ENCODE measurements at places on chromosomes 12 and 14.

GRCh38 chr14:24843494-24843893 is 206.5 kb downstream of the STXBP6 start:
- no peak for DNase-seq

DNA sequence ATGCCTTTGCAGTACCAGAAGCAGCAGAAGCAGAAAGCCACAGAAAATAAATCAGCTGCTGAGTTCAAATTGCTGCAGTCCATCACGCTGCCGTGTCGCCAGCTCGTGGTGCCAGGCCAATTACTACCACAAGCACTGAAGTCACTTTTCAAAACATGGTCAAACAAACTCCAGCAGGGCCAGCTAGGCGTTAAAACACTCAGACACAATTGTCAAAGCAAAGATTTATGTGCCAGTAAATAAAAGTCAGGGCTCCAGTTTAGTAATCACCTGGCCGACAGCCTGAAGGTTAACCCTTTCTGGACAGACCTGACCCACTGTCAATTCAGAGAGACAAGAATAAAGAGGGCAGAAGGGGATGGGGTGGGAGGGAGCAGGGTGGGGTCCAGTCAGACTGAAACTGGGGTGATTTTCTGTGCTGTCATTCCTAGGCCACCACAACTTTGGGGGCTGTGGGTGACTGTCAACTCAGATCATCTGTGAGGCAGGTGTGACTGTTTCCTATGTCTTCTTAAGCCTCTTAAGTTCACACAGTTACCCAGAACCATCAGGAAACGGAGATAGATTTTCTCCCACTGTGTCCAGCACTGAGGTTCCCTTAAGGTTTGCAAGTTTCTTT is 109.8 kb upstream of the FUT8 start:
- DNase-seq = no peak

DNA sequence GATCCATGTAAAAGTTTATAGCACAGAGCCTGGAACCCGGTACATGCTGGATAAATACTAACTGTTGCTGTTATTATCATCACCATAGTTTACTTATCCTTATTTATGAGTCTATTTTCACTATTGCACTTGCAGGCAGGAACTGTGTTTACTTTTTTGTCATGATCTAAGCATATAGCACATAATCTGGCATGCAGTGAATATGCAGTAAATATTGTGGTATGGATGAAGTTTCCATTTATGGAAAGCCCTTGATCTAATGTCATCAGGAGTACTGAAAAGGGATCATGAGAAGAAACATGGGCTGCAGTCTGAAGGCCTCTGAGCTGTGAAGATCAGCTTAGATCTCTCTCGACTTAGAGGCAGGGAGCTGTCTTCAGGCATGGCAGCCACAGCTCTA is 91.6 kb downstream of the KCNK13 start:
- no peak for DNase-seq

DNA sequence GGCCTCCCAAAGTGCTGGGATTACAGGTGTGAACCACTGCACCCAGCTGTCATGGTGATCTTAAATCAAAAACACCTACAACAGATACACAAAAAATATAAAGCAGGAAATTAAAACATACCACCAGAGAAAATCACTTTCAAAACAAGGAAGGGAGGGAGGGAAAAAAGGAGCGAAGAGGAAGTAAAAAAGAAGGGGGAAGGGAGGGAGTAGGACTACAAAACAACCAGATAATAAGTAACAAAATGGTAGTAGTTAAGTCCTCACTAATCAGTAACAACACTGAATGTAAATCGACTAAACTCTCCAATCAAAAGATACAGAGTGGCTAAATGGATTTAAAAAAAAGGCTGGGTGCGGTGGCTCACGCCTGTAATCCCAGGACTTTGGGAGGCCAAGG is 89.0 kb downstream of the SH2B3 start:
- no peak for DNase-seq

DNA sequence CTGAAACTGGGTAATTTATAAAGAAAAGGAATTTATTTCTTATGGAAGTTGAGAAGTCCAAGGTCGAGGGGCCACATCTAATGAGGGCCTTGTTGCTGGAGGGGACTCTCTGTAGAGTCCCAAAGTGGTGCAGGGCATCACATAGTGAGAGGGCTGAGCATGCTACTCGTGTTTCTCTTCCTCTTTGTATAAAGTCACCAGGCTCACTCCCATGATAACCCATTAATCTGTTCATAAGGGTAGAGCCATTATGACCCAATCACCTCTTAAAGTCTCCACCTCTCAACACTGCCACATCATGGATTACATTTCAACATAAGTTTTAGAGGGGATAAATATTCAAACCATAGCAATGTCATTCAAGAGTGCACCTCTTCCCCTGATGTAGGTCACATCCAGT is 79.1 kb upstream of the ATP2B1 start:
- no peak for DNase-seq

DNA sequence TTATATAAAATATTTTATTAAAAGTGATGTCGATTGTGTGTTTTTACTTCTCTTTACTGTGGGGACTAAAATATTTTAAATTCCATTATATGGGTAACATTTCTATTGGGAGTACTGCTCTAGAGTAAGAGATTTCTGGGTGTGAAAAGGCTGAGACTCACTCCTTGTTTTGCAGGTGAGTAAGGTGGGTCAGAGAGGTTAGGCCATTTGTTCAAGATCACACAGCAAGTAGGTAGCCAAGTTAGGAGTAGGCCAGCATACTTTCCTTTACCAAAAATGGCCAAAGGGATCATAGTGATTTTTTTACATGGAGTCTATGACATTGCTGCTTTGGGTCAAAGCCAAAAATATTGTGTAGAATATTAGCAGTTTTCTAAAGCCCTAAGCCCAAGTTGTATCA is 138.0 kb downstream of the ETV6 start:
- no peak for DNase-seq

GRCh38 chr12:83850531-83850930 is 1062.1 kb downstream of the SLC6A15 start:
- no peak for DNase-seq

- no peak for DNase-seq
Observed at GRCh38 chr14:75282170-75282554, 3.5 kb downstream of the FOS start.

DNA sequence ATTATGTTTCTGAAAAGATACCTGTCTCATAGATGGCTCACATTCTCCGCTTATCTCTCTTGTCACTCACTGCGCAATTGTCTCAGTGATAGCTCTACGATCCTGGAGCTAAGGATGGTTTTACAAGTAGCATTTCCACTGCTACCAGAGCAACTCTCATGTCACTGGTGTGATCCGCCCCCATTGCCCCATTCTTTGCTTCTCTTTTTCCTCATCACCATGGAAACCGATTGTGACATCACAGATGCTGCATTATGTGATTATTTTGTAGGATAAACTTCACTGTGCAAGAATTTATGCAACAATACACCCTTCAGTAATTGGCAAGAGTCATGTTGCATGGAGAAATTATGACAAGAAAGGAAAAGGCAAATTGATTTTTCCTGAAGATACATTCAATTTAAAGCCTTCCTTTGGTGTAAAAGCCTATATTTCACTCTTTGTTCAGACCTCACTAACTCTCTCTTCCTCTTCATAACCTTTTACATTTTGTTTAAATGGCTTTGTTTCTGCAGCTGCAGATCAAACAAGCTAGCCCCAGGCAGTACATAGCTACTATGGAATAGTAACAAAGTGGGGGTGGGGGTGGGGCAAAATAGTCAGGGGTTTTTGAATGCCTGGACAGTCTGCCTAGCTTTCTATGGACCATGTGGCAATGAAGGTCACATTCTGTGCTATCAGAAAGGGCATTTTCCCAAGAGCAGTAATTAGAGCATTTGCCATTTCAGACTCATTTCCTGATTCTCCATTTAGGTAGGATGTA is 539.8 kb downstream of the NRXN3 start:
- DNase-seq = no peak

DNA sequence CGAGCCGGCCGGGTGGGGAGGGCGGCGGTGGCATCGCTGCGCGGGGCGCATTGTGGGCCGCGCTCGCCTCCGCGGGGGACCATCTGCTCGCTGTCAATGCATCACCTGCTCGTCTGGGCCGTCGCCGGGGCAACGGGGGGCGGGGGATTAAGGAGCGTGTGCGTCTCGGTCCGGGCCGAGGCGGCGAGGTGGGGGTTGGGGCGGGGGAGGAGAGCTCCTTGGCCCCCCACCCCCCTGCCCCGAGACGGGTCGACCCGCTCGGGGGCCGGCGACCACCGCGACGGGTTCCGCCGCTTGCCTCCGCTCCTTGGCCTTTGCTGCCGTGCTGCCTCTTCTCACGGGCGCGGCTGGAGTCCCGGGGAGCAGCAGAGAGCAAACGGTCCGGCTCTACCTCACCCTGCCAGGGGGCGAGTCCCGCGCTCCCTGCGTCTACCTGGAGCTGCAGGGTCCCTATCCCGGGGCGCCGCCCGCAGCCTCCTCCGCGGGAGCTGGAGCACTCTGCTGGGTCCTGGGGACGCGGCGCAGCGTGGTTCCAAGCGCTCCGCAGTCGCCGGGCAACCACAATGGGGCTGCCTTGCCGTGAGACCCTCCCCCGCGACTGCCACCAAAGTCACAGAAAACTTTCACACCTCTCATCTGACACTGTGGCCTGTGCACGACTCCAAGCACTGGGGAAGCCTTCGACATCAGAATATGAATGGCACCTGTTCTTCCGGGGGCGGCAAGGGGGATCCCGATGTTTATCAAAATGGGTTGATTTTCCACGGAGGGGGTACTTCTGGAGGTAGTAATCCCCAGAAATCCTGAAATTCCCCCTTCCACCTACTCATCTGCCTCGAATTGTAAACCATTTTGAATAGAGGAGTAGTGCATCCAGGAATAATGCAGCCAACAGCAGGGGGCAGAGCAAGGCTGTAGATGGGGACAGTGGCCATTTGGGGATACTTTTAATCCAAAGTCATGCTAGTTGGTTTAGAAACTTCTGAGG is at the start of gene C12orf42:
Gene C12orf42 (minus strand): TSS at position 500 of the 988 bp plus-strand sequence. CDS start 17,542 bp downstream, outside the sequence.
- no peak for DNase-seq

GRCh38 chr14:75070383-75070782 is 942 bp downstream of the ZC2HC1C start:
- no peak for DNase-seq

DNA sequence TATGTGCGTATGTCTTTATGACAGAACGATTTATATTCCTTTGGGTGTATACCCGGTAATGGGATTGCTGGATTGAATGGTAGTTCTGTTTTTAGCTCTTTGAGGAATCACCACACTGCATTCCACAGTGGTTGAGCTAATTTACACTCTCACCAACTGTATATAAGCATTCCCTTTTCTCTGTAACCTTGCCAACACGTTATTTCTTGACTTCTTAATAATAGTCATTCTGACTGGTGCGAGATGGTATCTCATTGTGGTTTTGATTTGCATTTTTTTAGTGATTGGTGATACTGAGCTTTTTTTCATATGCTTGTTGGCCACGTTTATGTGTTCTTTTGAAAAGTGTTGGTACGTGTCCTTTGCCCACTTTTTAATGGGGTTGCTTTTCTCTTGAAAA is 49.7 kb downstream of the FRS2 start:
- DNase-seq = no peak
